CD4-positive, alpha-beta T cell treated with Interleukin-12 subunit alpha and Interleukin-12 subunit beta, for 1 hour (primary cell): ENCODE measurements at places on chromosomes 5 and 9.

GRCh38 chr5:154117050-154117449 is 73.5 kb upstream of the GALNT10 start:
- no peak for DNase-seq

DNA sequence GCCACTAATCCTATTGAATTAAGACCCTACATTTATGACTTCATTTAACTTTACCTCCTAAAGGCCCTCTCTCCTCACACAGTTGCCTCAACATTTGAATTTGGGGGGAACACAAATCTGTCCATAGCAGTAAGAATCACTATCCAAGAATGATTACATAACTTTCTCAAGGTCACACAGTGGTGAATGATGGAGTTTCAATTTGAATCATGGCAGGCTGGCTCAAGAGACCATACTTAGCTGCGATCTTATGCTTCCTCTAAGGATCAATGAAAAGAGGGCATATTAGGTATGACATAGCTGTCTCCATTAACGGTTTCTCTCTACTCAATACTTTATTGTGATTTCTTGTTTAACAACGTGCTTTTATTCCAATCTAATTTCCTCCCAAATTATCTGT is 44.1 kb upstream of the PDE4D start:
- DNase-seq = no peak

DNA sequence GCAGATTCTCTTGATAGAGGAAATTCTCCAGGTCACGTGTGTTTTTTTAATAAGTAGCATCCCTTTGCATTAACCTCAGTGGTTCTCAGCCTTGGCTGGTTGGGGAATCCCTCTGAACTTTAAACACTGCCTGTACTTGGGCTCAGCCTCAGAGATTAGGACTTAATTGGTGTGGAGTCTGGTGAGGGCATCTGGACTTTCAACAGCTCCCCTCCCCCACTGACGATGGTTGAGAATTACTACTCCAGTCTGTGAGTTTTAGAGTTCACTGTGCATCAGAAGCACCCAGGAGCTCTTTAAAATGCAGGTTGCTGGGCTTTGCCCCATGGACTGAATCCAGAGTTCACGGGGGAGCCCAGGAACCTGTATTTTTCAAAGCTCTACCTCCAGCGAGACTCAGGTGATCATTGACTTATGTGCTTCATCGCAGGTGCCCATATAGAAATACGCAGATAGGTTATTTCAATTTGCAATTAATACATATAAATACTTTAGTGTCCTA is 71.4 kb downstream of the DAPK1 start:
- DNase-seq = no peak

GRCh38 chr9:123424131-123424530 is 68.1 kb downstream of the CRB2 start:
- DNase-seq = no peak

DNA sequence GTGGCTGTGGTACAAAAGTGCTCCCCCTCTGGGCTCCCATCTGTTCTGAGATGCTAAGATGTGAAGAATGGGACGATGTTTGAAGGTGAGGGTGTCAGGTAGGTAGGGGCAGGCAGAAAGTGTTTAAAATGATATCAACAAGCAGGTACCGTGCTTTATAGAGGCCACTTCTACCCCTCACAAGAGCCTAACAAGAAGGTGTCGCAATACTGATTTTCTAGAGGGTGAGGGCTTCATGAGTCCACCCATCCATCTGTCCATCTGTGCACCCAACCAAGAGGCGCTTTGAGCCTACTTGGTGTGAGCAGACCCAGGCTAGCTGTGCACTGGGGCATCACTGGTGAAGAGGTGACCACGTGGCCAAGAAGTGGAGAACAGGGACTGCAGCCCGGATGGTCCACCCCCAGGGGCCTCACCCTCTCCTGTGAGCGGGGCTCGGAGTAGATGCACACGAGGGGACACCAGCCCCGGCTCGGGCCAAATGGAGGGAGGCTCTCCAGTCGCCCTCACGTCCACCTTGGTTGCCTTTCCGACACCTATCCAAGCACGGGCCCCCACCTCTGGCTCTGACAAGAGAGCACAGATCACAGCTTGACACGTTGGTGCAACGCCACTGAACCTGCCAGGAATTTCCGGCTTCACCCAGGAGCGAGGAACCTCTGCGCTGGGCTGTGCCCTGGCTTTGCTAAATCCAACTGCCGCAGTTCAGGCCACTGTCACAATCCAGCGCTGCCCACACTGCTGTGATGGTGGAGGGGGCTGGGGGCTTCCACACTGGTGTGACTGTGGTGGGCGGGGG is 34.5 kb downstream of the CRB2 start:
- no peak for DNase-seq

DNA sequence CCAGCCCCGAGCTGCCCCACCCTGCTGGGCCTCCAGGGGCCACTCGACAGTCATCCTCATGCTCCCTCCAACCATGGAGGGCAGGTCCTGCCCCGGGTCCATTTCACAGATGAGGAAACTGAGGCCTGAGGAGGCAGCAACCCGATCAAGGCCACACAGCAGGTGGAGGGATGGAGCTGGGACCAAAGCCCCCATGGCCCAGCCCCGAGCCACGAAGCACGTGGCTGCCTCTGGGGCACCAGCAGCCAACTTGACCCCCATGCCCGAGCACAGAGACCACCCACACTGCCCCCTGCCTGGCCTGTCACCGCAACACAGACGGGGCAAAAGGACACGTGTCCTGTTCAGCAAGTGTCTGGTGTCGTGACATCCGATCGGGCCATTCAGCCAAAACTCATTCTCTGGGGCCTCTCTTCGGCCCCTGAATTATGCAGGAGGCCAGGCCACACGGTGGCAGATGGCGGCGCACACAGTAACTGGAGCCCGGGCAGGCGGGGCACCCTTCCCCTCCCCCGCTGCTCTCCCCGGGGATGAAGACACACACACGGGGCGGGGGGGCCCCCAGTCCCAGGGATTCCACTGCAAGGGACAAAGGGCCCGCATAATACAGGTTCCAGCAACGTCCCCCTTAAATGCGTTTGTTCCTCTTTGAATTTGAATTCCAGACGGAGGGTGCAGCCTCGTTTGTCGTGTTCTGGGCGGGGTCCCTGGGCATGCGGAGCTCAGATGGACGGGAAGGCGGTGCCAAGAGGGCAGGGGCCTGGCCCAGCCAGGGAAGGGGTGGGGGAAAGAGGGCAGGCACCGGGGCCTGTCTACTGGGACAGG is 29.4 kb upstream of the TMEM250 start:
- no peak for DNase-seq

- DNase-seq = peak; percentile 68
These were observed 15.5 kb downstream of the AKNA start for GRCh38 chr9:114371973-114372917.

- DNase-seq = no peak
These were observed 66.8 kb downstream of the CD180 start for GRCh38 chr5:67129768-67130167.

DNA sequence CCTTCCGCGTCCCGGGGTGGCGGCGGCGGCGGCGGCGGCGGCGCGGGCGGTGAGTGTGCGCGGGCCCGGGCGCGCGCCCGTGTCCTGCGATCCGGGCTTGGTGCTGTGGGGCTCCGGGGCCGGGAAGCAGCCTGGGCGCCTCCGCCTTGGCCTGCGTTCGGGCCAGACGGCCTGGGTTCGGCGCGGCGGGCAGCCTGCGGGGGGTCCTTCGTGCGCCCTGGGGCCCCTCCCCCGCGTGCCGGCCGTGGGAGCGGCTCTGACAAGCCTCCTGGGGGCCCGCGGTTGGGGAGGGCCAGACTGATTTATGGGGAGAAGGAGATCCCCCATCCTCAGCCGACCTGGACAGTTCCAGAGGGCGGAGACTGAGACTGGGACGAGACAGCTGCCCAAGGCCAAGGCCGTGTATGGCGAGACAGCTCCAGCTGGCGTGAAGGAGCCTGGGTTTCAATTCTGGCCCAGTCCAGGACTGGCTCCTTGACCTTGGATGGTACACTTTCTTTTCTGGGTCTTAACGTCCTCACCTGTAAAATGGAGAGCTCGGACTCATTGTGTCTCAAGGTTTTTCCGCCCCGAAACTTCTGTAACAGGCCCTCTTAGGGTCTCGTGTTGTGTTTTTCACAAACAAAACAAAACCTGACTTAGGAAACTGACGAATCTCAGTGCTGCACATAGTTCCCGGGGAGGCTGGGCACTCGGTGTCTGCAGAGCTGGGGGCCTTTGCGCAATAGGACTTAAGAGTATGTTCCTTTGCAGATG is 603 bp downstream of the TMEM268 start:
- no peak for DNase-seq

DNA sequence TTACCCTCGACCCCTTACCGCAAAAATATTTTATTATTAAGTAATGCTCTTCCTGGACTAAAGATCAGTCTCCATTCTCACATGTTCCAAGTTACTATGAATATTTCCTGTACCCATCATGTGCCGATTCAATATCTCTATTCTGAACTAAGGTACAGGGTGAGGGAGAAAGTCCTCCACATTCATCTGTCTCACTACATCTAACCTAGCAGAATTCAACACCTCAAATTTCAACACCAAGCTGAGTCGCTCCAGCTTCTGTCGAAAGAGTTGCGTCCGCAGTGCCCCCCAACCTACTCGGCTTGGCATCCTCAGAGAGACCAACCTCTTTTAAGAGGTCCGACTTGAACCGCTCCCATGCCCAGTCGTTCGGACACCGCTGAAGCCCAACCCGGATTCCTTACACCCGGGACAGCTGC is 1.0 kb downstream of the CERT1 start:
- peak; percentile 2 for DNase-seq

DNA sequence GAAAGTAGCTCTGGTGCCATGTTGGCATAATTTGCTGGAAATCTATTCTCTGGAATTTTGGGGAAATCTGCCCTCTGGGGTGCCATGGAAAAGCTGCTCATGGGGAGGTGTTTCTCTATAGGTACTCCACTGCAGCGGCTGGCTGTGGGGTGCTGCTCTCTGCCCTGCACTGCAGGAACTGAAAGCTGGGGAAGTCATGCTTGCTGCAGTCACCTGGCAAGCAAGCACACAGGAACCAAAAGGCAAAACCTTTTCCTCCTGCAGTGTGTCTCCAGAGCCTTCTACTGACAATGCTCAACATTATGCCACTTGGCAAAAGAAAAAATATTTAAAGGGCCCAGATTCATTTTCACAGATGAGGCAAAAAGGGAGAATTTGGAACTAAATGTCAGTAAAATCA is 25.8 kb upstream of the CARNMT1 start:
- no peak for DNase-seq

DNA sequence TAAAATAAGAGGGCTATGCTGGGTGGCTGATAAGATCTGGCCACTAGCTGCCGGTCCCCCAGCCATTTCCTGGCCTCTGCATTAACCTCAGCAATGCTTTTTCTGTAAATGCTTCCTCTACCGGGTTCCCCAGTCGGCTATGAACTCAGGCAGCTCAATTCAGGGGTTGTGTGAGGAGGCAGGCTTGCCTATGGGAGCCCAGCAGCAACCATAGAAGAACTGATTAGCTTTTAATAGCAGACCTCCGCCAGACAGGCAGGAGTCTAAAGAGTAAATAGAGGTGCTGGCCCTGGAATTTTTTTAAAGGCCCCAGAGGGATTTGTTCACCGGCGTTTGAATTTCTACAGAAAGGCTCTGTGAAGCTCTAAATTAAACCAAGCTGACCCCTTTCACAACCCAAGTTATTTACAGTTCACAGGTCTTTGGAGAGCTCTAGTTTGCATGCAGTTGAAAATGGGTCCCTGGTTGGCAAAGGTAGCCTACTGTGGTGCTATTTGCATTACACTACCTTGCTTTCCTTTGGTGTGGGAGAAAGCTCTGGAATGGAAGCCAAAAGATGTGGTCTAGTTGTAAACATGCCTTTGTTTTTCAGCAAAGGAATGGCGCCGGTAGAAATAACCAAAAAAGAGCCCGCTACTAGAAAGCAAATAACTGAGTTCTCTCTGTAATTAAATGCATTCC is 289.7 kb upstream of the SEMA6A start:
- DNase-seq = no peak

- no peak for DNase-seq
These were observed 186.7 kb downstream of the COMMD10 start for GRCh38 chr5:116271446-116272025.

DNA sequence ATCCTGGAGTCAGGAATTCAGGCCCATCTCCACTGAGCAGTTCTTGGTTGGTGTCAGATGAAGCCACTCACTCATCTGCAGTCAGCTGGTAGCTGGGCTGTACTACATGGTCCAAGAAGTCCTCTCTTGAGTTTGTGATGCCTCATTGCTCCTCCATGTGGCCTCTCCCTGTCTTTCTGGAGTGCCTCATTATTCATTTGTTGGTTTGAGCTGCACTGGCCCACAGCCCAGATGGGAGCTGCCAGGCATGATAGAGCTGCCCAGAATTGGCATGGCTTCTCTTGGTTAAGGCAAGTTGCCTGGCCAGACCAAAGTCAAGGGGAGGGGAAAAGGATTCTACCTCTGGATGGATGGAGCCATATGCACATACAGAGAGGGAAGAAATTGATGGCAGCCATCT is 8.0 kb downstream of the PTCD2 start:
- DNase-seq = no peak

GRCh38 chr5:61229416-61229815 is 67.1 kb upstream of the SMIM15 start:
- DNase-seq = no peak

GRCh38 chr5:40734986-40735385 is 20.8 kb downstream of the TTC33 start:
- DNase-seq = no peak

DNA sequence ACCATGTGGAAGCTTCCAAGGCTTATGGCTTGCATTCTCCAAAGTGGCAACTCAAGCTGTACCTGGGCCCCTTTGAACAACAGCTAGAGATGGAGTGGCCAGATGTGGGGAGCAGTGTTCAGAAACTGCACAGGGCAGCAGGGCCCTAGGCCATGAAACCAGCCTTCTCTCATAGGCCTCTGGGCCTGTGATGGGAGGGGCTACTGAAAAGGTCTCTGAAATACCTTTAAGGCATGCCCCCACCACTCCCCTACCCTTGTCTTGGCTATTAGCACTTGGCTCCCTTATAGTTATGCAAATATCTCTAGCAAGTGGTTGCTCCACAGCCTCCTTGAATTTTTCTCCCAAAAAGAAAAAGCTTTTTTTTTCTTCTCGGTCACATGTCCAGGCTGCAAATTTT is 1014.6 kb downstream of the DTWD2 start:
- no peak for DNase-seq

GRCh38 chr5:117212866-117213265 is 638.2 kb upstream of the SEMA6A start:
- DNase-seq = no peak

GRCh38 chr9:129713402-129713679 is 39.5 kb downstream of the PTGES start:
- DNase-seq = no peak

DNA sequence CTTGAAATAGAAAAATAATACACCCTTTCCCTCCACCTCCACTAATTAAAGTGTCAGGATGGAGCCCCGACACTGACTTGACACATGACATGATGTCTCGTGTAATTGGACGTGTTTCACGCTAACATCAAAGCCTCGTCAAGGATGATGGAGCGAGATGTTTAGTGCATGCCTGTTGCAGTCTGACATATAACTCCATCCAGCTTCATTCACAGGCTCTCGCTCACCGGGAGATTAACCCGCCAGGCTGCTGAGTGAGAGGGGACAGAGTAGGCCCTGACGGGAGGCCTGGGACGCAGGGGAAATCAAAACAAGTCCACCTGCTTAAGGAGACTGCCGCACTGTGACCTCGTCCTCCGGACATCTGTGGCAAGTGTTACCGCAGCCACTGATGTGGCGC is 263.5 kb downstream of the SLIT3 start:
- DNase-seq = no peak
